Thoracic aorta endothelial cell (primary cell): ENCODE measurements at places on chromosomes 12 and 14. TPM values are rescaled to one million over a fixed set of nuclear protein-coding genes. Genes with fewer than 3 reads are reported as not detected.

TMEM229B gene
- under 0.01 and 0.07 TPM in 2 replicates for total RNA-seq

AVPR1A gene
- total RNA-seq = not detected in 2 replicates

PTHLH gene
- total RNA-seq = 0.93 and 4.1 TPM in 2 replicates

OTOGL gene
- total RNA-seq = 3.1 and 5.3 TPM in 2 replicates

TAC3 gene
- 0.14 TPM in 1 of 2 replicates, not detected in the other for total RNA-seq

HOTAIR gene
- total RNA-seq = not detected in 2 replicates

CLEC14A gene
- total RNA-seq = 238 and 259 TPM in 2 replicates
